HT1080 (cell line): ENCODE measurements at places on chromosomes 6 and 20. TPM values are rescaled to one million over a fixed set of nuclear protein-coding genes. Genes with fewer than 3 reads are reported as not detected.

DNA sequence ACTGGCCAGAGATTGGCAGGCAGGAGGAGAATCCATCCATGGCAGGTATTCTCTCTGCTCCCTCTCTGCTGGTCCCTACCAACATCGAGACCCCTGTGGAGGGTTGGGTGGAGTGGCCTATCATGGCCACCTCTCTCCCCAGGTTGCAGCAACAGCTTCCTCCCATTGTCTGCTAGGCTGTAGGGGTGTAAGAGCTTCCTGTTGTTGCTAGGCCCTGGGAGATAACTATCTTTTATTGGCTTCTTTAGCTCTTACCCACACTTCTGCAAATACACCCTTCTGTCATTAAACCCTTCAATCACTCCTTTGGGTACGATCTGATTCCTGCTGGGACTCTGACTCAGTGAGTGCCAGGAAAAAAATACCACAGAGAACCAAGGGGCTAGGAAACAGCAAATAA is 66.6 kb upstream of the FAM184A start:
- DNase-seq: no peak

DNA sequence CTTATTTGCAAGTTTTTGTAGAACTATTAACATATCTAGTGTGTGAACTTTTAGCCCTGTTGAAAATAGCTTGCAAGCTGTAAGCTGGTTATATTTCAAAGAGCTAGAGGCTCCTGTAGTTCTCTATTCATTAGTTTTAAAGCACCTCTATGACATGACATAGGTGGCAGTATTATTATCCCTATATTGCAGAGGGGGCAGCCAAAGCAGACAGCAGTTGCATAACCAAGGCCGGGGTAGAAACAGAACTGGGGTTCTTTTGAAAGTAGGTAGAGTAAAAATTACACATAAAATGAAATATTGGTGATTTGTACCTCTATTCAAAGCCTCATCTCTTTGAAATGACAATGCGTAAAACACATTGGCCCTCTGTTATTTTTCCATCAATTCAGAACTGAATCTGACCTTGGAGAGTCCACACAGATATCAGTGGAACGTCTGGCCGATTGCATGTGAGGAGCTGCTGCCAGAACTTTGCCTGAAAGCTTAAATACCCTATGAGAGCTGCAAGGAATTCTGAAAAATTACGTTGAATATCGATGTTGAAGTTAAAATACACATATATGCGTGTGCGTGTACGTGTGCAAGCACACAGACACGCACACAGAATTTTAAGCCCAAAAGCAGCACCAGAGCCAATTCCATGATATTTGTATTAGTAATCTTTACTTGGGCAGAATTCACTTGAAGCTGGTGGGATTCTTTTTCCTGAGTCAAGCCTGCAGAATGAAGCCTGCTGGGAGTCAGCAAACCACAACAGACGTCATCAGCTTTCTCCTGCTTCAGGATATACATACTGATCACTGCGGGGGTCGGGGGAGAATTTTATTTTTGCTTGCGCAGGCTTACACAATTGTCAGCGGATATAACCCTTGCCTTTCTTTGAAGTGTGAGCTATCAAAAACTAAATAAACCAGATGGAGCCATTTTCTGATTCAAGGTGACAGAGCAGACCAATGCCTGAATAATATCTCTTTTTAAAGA is 163.2 kb downstream of the PDE7B start:
- DNase-seq: peak; percentile 98

GRCh38 chr6:33761922-33762629 is 15.4 kb upstream of the IP6K3 start:
- peak; percentile 40 for DNase-seq

GRCh38 chr20:1616858-1617434 is 2.9 kb downstream of the SIRPB1 start:
- DNase-seq: peak; percentile 23

DNA sequence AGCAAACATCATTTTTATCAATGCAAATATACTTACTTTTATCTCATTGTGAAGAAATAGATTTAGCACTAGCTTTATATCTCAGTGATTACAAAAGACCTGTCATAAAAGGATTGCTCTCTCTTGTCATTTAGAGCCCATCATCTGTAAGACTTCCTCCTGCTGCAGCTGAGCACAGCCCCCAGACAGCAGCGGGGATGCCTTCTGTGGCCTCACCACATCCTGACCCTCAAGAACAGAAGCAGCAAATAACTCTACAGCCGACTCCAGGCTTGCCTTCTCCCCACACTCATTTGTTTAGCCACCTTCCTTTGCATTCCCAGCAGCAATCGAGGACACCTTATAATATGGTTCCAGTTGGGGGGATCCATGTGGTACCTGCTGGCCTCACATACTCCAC is 127.0 kb upstream of the EDN1 start:
- no peak for DNase-seq

DNA sequence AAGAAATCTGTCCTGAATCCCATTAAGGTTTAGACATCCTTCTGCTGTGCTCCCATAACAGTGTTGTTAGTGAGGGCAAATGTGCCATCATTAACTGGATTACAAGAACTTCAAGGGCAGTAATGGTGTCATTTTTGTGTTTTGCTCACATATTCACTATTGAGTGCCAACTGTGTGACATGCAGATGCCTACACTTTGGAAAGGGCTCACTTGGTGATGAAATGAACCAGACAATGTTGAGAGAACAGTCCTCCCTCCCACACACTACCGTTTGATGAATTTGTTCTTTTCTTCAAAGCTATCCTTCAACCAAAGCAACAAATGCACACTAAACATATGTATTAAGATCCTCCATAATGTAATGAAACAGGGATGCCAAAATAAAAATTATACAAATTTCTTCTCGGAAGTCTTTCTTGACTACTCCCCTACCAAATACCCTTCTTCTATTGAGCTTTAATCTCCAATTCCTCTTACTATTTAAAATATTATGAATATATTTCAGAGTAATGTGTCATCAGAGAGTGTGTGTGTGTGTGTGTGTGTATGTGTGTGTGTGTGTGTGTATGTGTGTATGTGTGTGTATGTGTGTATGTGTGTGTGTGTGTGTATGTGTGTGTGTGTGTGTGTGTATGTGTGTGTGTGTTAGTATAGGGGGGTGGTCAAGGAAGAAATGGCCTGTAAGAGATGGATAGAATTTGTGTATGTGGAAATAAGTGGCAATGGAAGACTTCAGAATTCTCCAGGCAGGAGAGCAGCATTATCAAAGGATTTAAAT is 92.3 kb upstream of the ENPP5 start:
- no peak for DNase-seq

TPX2 gene
- total RNA-seq: 177 and 183 TPM in 2 replicates

MAS1 gene
- not detected in 2 replicates for total RNA-seq

GRM4 gene
- total RNA-seq: not detected in 2 replicates
